Right cardiac atrium (tissue), 5 donors: ENCODE measurements at places on chromosomes 3 and 15. TPM values are rescaled to one million over a fixed set of nuclear protein-coding genes. Genes with fewer than 3 reads are reported as not detected.

Gene GCSAM
- 0.29 TPM for total RNA-seq

Gene PP2D1
- not detected for total RNA-seq

DNA sequence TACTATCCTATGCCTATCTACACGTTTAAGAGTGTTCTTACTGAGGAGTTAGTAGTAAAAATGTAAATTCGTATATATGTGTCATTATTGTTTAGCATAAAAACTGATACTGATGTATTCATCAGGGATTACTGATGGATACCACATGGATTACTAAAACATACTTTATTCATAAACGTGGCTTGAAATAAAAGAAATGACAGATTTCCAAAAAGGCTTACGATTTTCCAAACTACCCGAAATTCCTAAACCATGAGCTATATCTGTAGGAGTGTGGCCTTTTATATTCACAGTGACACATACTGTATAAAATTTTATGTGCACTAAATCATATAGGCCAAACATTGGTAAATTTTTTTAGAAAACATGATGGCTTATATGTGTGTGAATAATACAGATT lies 6.9 kb downstream of the TSC22D2 start:
- DNase-seq, result no peak

GRCh38 chr3:165210132-165210531 lies 13.9 kb upstream of the SLITRK3 start:
- DNase-seq, result no peak

- DNase-seq, result no peak
Observed at GRCh38 chr15:68441045-68441743, 9.2 kb upstream of the ITGA11 start.

Gene FSIP1
- total RNA-seq, result 0.34 TPM

DNA sequence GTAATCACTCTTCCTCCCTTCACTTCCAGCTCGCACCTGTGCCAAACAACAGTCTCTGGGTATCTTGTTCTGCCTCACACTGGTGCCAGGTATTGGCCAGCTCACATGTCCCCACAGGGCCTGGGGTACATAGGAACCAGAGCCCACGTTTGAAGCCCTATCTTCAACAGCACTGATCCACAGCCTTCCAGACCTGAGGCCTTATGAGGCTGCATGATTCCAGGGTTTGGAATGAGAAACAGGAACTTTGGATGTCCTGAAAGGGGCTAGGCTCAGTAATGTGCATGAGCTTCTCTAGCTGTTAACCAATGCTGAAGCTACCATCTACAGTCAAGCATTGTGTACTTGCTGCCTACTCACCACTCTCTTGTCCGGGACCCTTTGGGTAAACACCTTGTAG lies 92.4 kb downstream of the GPR156 start:
- no peak for DNase-seq
